ENCODE measurements at places on chromosomes 2 and 18.

- no peak for DNase-seq
Observed at GRCh38 chr18:55353806-55354205, 234.2 kb downstream of the TCF4 start.

DNA sequence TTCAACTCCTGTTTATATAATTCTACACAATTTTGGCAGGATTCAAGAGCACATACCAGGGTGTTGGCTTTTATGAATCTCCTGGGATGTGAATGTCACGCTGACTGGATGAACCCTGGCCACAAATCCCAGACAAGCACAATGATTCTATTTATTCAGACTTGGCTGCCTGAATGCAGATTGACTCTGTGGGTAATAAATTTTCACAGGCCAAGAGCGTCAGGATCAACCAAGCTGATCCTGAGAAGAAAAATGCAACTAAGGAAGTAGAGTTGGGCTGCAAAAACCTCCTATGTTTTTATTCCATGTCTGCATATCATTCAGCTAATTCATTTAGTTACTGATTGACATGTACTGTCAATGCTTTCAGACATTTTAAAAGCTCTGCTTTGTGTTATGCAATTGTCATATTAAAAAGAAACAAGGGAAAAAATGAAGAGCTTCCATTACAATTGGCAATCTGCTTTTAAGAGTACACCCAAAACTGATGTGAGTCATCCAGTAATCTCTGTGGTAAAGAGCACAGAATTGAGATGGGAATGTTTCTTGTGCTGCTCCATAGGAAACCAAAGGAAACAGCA is 173.0 kb upstream of the REV1 start:
- no peak for DNase-seq

DNA sequence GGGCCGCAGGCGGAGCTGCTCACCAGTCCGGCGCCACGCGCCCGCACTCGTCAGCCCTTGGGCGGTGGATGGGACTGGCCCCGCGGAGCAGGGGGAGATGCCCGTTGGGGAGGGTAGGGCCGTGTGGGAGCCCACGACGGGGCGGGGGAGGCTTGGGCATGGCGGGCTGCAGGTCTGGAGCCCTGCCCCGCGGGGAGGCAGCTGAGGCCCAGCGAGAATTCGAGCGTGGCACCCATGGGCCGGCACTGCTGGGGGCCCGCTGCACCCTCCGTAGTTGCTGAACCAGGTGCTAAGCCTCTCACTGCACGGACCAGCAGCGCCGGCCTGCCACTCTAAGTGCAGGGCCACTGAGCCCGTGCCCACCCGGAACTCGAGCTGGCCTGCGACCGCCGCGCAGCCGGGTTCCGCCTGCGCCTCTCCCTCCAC is 182.4 kb upstream of the ERBB4 start:
- DNase-seq, result no peak

GRCh38 chr2:184129073-184129472 is 469.3 kb upstream of the ZNF804A start:
- DNase-seq, result no peak

GRCh38 chr2:111618978-111619902 is 264.8 kb downstream of the ANAPC1 start:
- no peak for DNase-seq

GRCh38 chr2:144322379-144322778 is 197.5 kb downstream of the ZEB2 start:
- no peak for DNase-seq

DNA sequence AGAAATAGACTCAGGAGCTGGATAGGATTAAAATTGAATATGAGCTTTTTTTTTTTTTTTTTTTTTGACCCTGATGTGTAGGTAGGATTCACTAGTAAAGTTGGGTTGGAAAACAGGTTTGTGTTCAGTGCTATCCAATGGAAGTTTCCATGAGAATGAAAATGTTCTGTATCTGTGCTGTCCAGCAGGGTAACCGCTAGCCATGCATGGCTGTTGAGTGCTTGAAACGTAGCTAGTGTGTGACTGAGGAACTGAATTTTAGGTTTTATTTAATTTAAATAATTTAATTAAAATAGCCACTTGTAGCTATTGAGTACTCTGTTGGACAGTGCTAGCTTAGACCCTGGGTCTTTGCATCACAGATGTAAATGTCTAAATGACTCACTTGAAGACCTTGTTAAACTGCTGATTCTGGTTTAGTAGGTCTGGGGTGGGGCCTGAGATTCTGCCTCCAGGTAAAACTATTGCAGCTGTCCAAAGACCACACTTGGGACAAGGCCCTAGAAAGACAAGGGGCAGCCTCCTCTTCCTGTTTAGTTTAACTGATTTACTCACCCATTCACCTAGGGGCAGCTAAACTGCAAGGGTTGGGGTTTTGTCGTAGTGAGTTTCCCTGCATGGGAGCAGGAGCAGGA is 84.7 kb upstream of the STON1 start:
- DNase-seq, result no peak

DNA sequence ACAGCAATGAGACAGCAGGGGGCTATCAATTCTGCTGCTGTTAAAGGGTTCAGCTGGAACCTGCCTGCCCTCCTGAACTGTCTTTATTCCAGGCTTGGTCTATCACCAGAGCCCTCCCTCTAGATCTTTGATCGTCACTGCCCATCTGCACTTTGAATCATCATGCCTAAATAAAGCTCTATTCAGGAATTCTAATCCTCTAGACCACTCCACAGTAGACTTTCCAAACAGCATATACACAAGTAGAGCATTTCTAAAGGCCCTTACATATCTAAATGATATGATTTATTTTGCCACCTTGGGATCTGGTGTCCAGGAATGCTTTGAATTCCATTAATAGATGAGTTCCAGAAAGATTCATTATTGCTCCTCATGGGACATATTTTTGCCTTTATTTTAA is 542.1 kb upstream of the SYT4 start:
- no peak for DNase-seq

GRCh38 chr18:35842536-35842935 is 129.9 kb upstream of the RMP24 start:
- no peak for DNase-seq

GRCh38 chr2:217739741-217740140 is 263.1 kb downstream of the TNS1 start:
- no peak for DNase-seq

DNA sequence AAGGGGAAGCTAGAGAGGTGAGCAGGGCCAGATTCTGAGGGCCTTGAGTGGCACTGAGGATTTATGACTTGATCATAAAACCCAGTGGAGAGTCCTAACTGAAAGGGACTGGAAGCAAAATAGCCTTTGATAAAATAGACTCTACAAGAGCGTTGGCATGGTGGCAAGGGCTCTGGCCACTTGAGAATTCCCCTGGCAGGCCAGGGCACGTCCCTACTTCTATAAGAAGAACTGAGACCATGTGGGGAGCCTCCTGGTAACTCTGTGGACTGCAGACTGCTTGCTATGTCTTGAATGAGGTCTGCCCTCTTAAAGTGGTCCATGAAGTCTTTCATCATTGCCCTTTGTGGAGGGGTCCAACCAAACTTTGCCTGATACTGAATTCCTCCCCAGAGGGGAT is 324.8 kb downstream of the ALK start:
- no peak for DNase-seq

- DNase-seq, result no peak
Observed at GRCh38 chr2:98558852-98559530, 49.3 kb downstream of the COA5 start.

DNA sequence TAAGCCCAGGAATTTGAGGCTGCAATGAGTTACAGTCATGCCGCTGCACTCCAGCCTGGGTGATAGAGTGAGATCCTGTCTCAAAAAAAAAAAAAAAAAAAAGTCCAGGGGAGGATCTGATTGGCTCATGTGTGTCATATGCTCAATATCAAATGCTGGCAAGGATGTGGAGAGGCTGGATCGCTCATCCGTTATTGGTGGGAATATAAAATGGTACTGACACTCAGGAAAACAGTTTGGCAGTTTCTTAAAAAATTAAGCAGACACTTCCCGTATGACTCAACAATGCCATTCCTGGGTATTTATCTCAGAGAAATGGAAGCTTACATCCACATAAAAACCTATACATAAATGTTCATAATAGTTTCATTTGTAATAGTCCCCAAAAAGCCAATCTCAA is 68.9 kb downstream of the MEX3C start:
- DNase-seq, result no peak

GRCh38 chr2:12594590-12594989 is 122.1 kb upstream of the TRIB2 start:
- DNase-seq, result no peak

GRCh38 chr2:24898122-24899109 is 21.6 kb downstream of the ADCY3 start:
- DNase-seq, result no peak

DNA sequence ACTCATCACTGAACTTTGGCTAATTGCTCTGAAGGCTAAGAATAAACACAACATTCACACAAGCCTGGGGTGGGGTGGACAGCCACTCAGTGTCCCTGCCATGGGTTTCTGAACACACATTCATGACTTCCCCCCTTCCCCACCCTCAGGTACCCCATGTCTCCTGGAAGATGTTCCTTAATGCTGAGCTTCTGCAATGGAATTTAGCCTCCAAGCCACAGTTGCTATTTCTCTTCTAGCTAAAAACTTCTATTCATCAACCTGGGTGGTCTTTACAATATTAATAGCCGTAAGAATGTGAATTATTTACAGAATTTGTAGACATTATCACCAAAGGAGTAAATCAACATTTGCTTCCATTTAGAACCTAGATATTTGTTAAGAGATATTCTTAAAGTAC is 175.1 kb downstream of the ACKR3 start:
- DNase-seq, result no peak

GRCh38 chr2:73117441-73117840 is 4.7 kb upstream of the RAB11FIP5 start:
- DNase-seq, result no peak

GRCh38 chr18:72867746-72868584 is at the start of gene NETO1:
Gene NETO1, minus strand, starts transcription at chr18:72867987. Its CDS starts 696 bp downstream, at chr18:72867291.
- no peak for DNase-seq

GRCh38 chr2:60652832-60653340 is 99.4 kb upstream of the BCL11A start:
- DNase-seq, result no peak

DNA sequence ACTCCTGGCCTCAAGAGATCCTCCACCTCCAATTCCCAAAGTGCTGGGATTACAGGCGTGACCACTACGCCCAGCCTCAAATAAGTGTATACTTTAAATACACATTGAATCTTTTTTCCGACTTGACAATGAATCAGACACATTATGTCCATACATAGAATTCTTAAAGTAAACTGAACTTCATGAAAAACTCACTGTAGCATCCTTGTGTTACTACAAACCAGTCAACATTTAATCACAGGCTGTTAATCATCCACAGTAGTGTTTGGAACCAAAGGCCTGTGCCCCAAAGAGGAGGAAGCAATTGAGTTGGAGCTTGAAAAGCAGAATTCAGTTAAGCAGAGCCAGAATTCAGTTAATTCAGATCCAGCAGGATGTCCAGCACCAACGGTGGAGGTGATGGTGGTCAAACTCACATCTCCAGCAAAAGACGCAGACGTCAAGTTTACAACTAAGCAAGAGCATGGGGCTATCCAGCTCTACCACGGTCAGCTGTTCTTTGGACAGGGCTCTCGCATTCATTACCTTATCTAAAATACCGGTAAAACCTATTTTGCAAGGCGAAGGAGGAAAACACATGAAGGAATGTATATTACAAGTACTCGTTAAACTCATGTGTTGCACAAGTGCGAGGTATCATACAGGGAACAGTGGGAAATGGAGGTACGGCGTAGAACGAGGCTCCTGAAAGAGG is 1.2 kb downstream of the SLC39A6 start:
- DNase-seq, result no peak

DNA sequence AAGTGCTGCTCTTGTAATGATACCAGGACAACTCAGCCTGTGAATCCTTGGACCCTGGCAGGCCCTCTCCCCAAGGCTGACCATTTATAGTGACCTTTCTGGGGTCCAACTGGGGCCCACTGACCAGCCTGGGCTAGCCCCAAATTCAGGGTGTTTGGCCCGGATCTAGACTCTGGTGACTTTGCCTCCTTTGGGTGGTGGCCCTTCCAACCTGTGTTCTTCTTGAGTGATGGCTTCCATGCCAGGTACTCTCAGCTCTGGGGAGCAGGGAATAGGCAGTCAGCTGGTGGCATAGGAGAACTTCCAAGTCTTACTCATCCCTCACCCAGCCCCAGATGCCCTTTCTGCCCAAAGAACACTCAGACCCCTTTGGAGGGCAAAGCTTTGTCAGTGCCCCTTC is 10.3 kb downstream of the MYO7B start:
- DNase-seq, result no peak

DNA sequence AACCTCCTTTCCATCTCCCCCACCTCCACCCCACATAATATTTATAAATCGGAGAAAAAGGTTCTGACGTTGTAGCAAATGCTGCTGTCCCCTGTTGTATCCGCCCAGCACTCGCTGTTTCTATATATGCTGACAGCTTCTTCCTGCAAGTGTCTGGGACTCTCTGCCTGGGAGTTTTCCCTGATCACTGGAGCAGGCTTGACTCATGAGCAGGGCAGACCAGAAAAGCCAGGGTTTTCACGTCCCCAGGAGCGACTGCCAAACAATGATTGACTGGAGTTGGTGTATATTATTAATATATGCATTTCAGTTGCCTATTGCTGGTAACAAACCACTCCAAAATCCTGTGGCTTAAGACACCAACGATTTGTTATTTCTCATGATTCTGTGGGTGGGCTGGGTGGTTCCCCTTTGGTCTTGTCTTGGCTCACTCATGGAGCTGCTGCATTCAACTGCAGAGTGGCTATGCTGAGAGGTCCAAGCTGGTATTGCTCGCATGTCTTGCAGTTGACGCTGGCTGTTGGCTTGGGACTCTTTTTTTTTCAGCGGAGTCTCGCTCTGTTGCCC is 21.2 kb upstream of the ASXL2 start:
- no peak for DNase-seq

- no peak for DNase-seq
Observed at GRCh38 chr2:213004197-213004821, 147.1 kb downstream of the IKZF2 start.

GRCh38 chr2:127413200-127413599 is 5.0 kb upstream of the PROC start:
- DNase-seq, result no peak

DNA sequence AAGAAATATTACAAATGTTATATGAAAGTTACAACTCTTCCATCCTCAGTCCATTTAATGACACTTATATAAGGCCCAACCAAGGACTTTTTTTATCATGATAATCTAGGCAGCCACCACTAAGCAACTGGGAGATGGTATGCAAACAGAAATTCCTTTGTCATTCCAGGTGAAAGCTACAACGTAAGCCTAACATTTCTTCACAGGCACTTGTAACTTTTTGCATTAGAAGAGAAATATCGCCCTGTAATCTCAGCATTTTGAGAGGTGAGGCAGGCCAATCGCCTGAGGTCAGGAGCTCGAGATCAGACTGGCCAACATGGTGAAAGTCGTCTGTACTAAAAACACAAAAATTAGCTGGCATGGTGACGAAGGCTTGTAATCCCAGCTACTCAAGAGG is 581.2 kb upstream of the SLC8A1 start:
- no peak for DNase-seq

Measured in CD4-positive, alpha-beta T cell treated with Interleukin-21 for 1 hour (primary cell).